ENCODE measurements at places on chromosomes 12 and 14.

DNA sequence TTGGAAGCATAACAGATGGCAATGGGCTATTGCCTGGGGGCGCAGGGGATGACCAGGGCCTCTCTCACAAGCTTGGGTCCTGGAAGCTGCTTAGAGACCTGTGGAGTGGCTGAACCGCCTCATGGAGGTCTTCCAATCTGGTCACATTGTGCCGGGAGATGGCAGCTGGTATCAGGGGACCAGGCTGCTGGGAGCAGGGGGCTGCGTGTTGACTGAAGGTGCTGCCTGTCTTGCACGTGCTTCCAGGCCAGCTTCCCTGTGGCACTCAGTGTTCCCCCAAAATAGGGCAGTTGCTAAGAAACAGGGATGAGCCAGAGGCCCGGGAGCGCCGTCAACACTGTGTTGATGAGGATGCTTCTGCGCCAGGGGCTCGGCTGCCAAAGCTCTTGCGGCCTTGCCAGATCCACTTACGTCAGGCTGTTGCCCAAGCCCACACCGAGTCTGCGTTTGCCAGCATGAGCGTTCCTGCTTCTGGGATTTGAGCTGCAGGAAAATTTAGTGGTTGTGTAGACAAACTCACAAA is 39.8 kb downstream of the ELK3 start:
- DNase-seq = no peak

DNA sequence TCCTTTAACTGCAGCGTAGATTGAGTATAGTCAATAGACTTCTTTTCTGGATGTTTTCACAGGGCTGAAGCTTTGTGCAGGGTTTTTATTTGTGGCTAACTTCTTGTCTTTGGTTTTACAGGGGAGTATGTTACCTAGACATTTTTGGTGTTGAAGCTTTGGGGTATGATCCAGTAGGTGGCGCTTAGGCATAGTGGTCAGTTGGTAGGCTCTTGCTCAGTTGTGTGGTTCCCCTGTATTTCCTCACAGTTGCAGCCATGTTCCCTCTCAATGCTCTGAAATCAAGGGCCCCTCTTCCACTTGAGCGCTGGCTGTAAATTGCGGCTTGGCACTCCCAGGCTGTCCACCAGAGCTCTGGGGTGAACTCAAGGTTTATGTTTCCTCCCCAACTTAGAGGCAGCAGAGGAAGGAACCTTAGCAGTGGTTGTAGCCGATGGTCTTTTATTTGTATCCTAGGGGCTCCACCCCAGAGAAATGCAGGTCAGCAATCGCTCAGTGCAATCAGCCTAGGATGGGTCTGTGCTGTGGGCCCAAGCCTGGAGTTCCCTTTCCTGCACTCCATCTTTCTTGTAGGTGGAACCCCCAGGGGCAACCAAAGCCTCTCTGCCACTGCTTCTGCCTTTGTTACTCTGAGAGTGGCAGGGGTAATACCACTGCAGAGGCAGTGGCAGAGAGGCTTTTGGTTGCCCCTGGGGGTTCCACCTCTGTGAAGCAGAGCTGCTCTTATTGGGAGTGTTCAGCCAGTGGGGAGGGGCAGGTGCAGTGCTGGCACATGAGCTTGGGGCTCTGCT is 55.1 kb downstream of the CMAS start:
- no peak for DNase-seq

- no peak for DNase-seq
These were observed 18.7 kb upstream of the SERPINA6 start for GRCh38 chr14:94341656-94342333.

GRCh38 chr12:21894792-21895595 is 46.2 kb downstream of the ABCC9 start:
- DNase-seq = no peak

DNA sequence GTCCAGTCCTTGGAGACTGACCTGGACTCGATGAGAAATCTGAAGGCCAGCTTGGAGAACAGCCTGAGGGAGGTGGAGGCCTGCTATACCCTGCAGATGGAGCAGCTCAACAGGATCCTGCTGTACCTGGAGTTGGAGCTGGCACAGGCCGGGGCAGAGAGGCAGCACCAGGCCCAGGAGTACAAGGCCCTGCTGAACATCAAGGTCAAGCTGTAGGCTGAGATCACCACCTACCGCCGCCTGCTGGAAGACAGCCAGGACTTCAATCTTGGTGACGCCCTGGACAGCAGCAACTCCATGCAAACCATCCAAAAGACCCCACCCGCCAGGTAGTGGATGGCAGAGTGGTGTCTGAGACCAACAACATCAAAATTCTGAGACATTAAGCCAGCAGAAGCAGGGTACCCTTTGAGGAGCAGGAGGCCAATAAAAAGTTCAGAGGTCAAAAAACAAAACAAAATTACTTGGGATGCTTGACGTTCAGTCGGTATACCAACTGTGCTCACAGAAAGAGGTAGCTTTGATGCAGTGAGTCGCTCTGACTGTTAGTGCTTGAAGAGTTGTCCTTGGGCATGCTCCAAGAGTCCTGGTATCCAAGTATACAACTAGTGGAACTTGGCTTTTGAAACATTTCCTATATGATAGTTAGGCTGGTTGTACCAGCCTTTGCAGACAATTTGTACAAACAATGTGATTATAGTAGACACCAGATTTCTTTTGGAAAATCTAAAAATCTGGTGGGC is 4.8 kb downstream of the MED6 start:
- DNase-seq = no peak

- no peak for DNase-seq
These were observed 28.0 kb upstream of the TSPAN9 start for GRCh38 chr12:3049176-3049575.

DNA sequence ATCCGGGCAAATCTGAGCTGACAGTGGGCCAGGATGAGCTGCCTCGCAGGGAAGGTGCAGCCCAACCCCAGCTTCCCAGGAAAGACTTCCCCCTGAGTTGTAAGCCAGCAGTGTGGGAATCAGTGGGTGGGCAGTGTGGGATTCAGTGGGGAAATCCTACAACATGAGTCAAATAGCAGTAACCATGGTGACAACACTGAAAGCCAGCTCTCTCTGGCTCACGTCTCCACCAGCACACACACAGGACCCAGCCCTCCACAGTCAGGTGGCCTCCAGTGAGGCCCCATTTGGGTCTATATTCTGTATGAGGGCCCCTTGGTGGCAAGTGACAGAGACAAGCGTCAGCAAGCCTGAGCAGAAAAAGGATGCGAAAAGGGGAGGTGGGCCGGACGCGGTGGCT is 6.0 kb upstream of the LGALS3 start:
- no peak for DNase-seq

GRCh38 chr14:56159066-56159465 is 40.9 kb downstream of the PELI2 start:
- no peak for DNase-seq

DNA sequence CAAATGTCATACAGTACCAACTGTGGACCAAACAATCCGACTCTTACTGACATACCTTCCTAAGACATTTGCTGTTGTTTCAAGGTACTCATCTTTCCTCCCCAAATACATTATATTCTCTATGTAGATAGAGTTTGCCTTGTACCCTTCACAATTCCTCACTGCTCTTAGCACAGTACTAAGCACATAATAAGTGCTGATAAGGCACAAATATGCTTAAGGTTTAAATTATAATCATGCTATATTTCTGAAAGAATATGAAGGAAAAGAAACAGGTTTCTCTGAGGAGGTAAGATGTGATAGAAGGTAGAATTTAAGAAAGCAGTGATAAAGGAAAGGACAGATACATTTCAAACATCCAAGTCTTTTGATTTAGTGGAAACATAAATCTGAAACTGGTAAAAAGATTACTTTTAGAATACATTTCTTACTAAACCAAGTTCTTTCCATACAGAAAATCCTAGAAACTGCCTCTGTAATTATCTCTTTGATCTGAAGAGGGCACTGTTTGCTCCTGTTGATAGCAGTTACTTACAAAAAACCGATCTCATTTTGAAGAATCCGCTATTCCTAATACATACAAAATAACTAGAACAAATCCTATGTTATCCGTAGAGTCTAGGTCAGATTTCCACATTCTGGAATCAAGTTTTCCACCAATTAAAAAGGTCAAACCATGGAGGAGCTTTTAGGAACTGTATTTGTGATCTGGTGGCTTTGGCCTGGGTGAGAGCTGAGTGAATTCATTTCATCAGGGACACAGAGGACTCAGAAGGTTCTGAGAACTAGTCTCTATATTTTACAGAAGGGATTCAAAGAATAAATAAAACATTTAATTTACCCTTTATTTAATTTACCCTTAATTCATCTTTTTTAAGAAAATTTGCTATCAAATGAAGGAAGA is 311.9 kb downstream of the DAD1 start:
- no peak for DNase-seq

GRCh38 chr14:32083789-32084188 is 6.7 kb downstream of the ARHGAP5 start:
- DNase-seq = no peak

DNA sequence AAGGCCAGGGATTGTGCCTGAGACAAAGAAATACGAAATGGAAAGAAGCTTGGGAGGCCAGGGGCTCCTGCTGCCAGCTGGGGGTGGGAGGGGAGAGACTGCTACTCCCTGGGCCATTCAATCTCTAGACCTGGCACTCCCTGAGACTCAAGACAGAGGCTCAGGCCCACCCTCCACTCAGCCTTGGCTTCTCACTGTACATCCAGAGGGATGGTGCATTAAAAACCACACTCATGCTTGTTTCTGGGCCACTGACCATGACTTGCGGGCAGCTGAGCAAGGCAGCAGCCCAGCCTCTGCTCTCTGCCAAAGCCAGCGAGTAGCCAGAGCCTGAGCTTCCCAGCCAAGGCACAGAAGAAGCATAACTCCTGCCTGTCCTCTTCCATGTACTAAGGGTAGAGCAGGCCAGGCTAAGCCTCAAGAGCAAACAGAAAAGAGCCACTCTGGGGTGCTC is 41.5 kb downstream of the PITPNM2 start:
- DNase-seq = no peak

DNA sequence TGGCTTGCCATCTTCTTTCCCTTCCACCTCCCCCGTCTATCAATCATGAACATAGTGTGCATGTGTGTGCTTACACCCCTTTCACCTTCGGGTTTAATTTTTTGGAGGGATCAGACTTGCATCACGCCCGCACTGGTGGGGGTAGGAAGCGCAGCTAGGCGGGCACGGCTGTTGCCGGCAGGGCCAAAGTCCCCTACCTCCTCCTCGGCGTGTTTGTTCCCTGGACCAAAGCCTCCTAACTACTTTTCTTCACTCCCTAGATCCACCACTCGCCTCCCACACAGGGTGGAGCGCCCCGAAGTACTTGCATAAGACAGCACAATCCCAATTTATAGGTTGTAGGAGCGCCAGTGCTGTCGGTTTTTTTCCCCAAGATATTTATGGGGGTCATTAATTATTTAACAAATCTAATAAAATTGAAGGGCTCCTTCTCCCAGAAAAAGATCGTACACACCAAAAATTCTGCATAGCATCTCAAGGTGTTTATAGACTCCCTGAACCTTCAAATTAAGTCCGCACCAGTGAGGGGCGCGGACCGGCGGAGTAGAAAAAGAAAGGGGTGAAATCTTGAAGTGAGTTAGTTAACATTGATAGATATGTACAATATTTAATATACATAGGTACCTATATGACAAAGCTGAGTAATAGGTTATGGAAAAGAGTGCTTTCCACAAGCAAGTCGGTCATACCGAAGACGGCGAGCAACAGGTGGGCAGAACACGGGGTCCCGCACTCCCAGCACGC is 717 bp downstream of the PKP2 start:
- no peak for DNase-seq

- DNase-seq = no peak
These were observed 17.7 kb downstream of the NUBPL start for GRCh38 chr14:31578792-31579501.

DNA sequence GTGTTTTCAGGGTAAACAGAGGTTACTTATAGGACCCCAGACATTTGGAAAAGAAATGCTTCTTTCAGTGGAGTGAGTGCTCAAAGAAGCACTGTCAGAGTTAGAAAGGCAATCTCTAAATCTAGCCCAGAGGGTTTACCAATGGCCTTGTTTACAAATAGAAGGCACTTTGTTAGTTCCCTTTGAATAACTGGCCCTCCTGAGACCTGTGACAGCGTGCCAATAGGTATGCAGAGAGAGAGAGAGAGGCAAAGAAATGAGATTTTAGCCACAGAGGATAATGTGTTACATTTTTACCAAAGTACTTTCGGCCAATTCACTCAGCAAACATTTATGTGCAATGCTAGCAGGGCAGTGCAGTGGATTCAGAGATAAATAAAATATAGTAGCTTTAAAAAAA is 41.9 kb downstream of the TPH2 start:
- DNase-seq = no peak

DNA sequence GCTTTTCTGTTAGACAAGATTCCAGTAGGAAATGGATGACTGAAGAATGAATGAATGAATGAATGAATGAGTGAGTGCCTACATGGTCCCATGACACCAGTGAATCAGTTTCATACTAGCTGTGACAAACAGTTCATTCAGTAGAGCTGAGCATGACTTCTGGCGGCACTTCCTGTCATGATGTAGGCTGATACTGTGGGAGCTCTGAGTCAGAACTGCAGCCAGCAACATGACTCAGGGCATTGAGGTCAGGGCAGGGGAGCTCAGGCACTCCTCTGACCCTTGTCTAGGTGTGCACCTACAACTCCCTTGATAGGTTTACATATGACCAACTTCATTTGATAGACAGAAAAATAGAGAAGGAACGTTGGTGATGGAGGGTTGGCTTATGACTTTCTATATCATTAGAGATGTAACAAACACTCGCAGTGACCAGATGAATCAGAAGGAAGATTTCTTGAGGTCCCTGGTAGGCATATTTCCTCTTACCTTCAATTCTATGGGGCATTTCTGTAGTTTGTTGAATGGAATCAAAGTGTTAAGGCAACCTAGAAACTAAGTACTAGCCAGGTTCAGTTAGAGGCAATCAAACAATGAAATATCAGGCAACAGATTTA is 139.3 kb upstream of the ARHGAP5 start:
- DNase-seq = peak; percentile 66

DNA sequence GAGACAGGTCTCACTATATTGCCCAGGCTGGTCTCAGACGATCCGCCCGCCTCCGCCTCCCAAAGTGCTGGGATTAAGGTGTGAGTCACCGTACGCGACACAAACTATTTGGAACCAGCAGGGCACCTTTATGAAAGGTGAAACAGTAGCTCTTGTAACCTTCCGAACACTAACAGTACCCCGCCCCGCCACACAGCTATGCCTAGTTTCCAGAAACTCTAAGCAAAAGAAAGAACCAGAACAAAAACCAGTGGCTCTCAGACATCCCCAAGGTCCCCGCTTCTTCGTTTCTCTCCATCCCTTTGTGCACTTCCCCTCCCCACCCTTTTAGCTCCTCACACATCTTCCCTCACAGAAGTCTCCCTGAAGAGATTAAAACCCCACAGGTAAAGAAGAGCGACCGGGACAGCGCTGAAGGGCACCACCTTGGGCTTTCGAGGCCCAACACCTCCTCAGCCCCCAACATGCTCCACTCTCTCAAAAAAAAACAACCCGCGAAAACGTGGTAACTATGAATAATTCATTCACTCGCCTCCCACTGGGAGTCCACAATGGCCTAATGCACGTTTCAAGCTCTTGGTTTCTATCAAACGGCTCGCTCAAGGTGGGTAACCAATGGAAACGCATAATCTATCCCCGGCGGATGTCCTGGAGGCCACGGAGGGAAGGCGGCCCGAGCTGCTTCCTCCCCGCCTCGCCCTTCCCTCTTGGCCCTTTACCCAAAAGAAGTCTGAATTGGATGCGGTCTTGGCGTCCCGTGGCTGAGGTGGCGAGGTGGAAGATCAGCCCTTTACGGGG is 877 bp downstream of the BAG5 start:
- peak; percentile 40 for DNase-seq

GRCh38 chr12:52082669-52082987 is 3.1 kb downstream of the SMIM41 start:
- no peak for DNase-seq

All from stimulated activated CD4-positive, alpha-beta T cell treated with anti-CD3 and anti-CD28 coated beads, Interleukin-4, amount 100 ng/mL, for 48 hours (primary cell).